Caco-2 (cell line): ENCODE measurements at places on chromosomes 5 and 9.
A peak's percentile ranks its signal among the peaks of the same experiment; 100 is the strongest.

GRCh38 chr5:150142185-150142958, 13.3 kb downstream of the PDGFRB start:
- peak; percentile 57 for DNase-seq

DNA sequence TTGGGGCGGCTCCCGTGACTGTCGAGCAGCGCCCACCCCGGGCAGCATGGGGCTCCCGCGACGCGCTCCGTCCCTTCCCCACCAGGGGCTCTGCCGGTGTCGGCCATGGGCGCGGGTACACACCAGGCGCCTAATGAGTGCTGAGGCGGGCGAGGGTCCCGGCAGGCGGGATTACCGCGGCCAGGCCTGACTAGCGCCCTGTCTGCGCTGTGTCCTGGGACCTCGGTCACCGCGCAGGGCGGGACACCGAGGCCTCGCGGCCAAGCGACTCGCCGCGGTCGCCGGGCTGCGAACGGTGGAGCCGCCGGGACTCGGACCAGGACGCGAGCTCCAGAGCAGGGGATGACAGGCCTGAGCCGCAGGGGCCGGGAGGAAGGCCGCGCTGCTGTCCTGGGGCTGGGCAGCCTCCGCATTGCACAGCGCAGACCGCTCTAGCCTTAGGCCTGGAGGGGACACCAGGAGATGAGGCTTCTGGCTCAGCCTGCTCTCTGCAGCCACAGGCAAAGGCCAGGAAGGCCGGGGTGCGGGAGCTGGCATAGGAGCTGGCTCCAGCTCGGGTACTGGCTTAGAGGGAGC, 14.1 kb downstream of the LCN10 start:
- no peak for DNase-seq

DNA sequence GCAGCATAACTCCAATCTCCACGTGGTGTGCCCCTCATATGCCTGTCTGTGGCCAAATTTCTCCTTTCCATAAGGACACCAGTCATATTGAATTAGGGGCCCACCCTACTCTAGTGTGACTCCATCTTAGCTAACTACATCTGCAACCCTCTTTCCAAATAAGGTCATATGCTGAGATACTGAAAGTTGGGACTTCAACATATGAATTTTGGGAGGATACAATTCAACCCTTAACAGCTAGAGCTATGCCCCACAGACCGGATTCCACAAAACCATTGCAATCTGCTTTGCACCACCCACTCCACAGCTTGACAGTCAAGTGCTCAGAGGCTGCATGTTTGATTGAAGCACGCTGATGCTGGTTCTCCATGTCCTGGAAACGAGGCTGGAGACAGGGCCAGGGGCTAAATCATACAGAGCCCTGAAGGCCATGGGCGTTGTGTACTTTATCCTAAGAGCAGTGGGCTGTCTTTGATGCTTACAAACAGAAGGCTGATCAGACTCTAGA, 122.8 kb downstream of the MTX3 start:
- DNase-seq = no peak

DNA sequence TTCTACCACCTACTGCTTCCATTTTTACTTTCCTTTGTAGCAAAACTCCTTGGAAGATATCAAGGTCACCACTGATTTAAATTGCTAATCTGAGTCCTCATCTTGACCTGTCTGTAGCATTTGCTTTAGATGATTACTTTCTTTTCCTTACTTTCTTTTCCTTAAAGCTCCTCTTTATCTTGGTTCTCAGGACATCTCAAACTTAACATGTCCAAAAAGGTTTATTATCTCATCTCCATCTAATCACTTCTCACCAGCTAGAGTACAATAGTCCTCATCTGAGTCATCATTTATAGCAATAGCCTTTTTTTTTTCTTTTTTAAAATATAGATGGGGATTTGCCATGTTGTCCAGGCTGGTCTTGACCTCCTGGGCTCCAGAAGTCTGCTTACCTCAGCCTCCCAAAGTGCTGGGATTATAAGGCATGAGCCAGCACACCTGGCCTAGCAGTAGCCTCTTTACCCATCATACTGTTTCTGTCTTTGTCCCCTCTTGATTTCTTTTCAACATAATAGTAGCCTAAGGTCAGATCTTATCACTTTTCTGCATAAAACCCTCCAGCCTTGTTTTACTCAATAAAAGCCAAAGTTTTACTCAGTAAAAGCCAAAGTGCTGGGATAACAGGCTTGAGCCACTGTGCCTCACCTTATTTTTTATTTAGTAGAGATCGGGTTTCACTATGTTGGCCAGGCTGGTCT, 32.9 kb upstream of the GPR21 start:
- DNase-seq = no peak

- DNase-seq = no peak
Measured at GRCh38 chr9:91239367-91240111, 122.2 kb downstream of the AUH start.

DNA sequence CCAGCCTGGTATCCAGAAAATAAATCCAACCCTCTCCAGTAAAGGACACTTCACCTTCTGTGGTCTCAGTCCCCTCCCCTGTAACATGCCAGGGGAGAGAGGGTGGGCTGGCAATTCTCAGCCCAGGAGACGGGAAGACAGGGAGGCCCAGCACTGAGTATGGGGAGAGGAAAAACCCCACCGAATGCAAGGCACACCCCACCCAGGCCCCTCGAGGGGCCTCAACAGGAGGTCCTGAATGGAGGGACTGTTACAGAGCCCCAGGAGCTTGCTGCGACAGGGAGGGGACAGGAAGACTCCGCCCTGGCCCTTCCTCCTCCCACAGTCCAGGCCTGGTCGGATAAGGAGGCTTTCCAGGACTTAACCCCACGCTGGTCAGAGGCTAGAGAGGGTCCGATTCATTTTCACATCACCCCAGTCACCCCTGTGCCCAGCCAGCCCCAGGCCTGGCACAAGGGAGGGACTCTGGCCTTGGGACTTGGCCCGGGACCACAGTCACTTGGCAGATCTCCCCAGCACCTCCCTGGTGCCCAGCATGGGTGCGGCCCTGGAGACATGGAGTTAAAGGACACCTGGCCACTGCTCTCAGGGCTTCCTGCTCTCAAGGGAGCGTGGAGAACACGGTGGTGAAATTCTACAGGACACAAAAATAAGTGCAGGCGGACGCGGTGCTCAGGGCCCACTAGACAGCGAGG, 44.9 kb upstream of the STXBP1 start:
- peak; percentile 65 for DNase-seq

- no peak for DNase-seq
Measured at GRCh38 chr9:69577123-69577522, 95.0 kb downstream of the APBA1 start.

GRCh38 chr5:152547202-152547601, 142.1 kb upstream of the NMUR2 start:
- no peak for DNase-seq

DNA sequence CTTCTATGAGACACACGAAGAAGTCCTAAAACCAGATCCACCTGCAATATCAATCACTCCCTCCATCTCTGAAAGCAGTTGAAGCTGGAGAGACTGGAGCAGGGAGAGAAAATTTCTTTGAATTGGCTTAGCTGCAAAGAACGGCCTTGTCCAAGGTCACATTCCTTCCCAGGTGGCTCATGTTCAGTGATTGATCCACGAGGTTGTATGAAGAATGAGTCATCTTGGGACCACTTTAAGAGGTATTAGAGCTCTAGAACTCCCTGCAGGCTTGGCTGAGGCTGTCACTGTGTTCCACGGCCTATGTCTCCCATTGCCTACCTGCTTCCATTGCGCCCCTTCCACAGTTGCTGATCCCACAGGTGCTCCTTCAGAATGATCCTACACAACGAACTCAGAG, 68.2 kb downstream of the HMHB1 start:
- no peak for DNase-seq

GRCh38 chr5:74538206-74538661, 102.3 kb downstream of the ENC1 start:
- DNase-seq = peak; percentile 42

- no peak for DNase-seq
Measured at GRCh38 chr5:68592351-68592750, 376.8 kb downstream of the PIK3R1 start.

DNA sequence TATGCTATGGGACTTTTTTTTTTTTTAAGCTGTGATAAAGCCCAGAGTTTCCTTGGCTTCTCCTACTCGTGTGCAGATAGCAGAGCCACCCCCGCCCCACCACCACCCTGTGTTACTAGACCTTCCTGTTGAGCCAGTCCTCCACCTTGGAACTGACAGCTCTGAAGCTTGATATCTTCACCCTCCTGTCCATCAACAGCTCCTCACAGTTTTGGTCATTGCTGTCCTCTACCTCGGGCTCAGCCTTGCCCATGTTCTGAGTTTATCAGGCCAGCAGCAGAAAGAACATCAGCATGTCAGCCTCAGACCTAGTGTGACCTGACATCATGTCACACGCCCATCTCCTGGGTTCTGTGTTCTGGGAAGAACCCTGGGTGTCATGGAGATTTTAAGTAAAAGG, 167.1 kb upstream of the RAI14 start:
- peak; percentile 56 for DNase-seq

GRCh38 chr5:119368238-119368630, 12.4 kb downstream of the TNFAIP8 start:
- DNase-seq = no peak

DNA sequence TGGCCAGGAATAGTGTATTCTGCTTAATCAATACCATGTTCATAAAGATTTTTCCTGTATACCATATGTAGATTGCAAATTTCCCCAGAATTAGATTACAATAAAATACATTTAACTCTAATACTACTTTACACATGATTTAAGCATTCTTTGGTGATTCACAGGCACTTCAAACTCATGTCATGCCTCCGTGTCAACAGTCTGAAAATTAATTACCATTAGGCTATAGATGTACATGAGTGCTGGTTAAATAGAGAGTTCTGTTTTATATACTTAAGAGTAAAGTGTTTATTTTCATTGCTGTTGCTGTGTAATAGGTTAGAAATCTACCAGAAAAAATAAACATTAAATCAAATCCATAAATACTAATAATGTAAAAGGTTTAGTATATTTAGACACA, 159.8 kb downstream of the ZSWIM6 start:
- no peak for DNase-seq

- DNase-seq = no peak
Measured at GRCh38 chr5:62592558-62592957, 13.9 kb downstream of the LRRC70 start.
